Smooth muscle cell of the pulmonary artery (primary cell): ENCODE measurements at places on chromosomes 12 and 14. TPM values are rescaled to one million over a fixed set of nuclear protein-coding genes. Genes with fewer than 3 reads are reported as not detected.

A2ML1 gene
- 0.07 TPM in 1 of 2 replicates, not detected in the other for total RNA-seq

MON2 gene
- total RNA-seq = 54.2 and 69.4 TPM in 2 replicates

DPPA3 gene
- total RNA-seq = not detected in 2 replicates

SELPLG gene
- 1.8 and 2.7 TPM in 2 replicates for total RNA-seq

CIT gene
- 7.0 and 12.3 TPM in 2 replicates for total RNA-seq

AICDA gene
- total RNA-seq = not detected in 2 replicates

OR5AU1 gene
- total RNA-seq = not detected in 2 replicates

HOXC10 gene
- not detected in 2 replicates for total RNA-seq

SOX5 gene
- total RNA-seq = 3.0 and 6.6 TPM in 2 replicates

STYK1 gene
- total RNA-seq = 0.53 and 2.3 TPM in 2 replicates

ACSM4 gene
- not detected in 2 replicates for total RNA-seq

AQP6 gene
- total RNA-seq = 0.10 and 0.20 TPM in 2 replicates

MGAT4C gene
- 0.07 and 0.13 TPM in 2 replicates for total RNA-seq

COX8C gene
- not detected in 2 replicates for total RNA-seq

BCL11B gene
- under 0.01 TPM in 2 replicates for total RNA-seq

PCED1B gene
- total RNA-seq = 0.46 and 1.4 TPM in 2 replicates

CCDC175 gene
- total RNA-seq = not detected in 2 replicates

KSR2 gene
- total RNA-seq = under 0.01 TPM in 2 replicates

DTX1 gene
- 0.03 TPM in 1 of 2 replicates, not detected in the other for total RNA-seq

DBX2 gene
- not detected in 2 replicates for total RNA-seq

TBC1D30 gene
- total RNA-seq = 0.33 and 0.43 TPM in 2 replicates

AKAP6 gene
- 10.1 and 47.7 TPM in 2 replicates for total RNA-seq

NELL2 gene
- 0.23 TPM in 1 of 2 replicates, not detected in the other for total RNA-seq

CHURC1 gene
- 39.0 and 54.7 TPM in 2 replicates for total RNA-seq

TMEM63C gene
- total RNA-seq = under 0.01 and 0.17 TPM in 2 replicates

DLK1 gene
- total RNA-seq = not detected in 2 replicates

C2CD5 gene
- 19.4 and 27.4 TPM in 2 replicates for total RNA-seq

APAF1 gene
- 19.7 and 25.3 TPM in 2 replicates for total RNA-seq

CPNE6 gene
- total RNA-seq = not detected in 2 replicates

RASSF9 gene
- total RNA-seq = 1.5 and 3.9 TPM in 2 replicates

IQSEC3 gene
- total RNA-seq = 0.07 and 0.17 TPM in 2 replicates

CRACR2A gene
- total RNA-seq = 0.69 and 4.3 TPM in 2 replicates

KRT2 gene
- total RNA-seq = not detected in 2 replicates

ENDOU gene
- 0.40 and 0.52 TPM in 2 replicates for total RNA-seq

WNT5B gene
- 50.8 and 69.2 TPM in 2 replicates for total RNA-seq
